Heart right ventricle (tissue), 16 donors: ENCODE measurements at places on chromosomes 16 and 17. TPM values are rescaled to one million over a fixed set of nuclear protein-coding genes. Genes with fewer than 3 reads are reported as not detected.

Gene DNAH3
- 0.67 TPM for total RNA-seq

Gene MFSD11
- total RNA-seq: 33.2 TPM

Gene ABCC12
- not detected for total RNA-seq

- no peak for DNase-seq
Observed at GRCh38 chr17:49992933-49993422, 2.0 kb downstream of the DLX3 start.

DNA sequence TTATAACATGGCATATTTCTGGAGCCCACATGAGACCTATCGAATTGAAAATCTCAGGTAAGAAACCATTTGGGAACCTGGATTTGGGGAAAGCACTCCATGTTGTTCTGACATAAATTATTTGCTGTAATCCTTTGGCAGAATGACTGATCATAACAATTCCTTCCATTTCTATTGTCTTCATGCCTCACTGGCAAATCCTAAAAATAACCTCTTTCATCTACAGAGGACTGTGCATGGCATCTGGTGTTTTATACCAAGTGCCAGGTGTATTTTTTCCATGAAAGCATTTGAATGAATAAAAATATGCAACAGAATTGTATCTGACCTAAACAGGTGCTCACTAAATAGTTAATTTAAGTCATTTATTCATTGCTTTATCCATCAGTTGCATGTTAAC lies 33.7 kb upstream of the COQ7 start:
- DNase-seq: no peak

- DNase-seq: no peak
Observed at GRCh38 chr17:65472666-65473309, 88.7 kb downstream of the AXIN2 start.

GRCh38 chr17:61457226-61457983 lies 5.2 kb downstream of the TBX4 start:
- no peak for DNase-seq

Gene SYCE1L
- not detected for total RNA-seq

Gene C16orf96
- total RNA-seq: 0.10 TPM

DNA sequence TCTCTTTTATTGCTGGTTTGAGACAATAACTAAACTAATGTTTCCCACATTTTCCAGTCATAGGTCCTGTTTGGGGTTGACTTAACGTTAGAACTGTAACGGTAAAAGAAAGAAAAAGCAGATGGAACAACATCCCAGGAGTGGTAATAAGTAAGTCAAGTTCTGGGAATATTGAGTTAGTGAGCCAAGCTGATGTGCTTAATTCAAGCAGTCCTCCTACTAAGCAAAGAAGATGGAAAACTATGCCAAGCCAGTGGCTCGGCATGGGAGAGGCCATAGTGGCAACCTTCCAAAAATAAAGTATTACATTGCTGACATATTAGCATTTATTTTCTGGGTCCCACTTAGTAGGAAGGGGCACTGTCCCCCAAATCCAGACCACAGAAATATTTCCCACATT lies 161.7 kb upstream of the CDH5 start:
- no peak for DNase-seq

Gene NPIPA2
- 4.7 TPM for total RNA-seq

GRCh38 chr17:2179615-2180295 lies 123.8 kb downstream of the SMG6 start:
- DNase-seq: peak; percentile 97

GRCh38 chr17:64418506-64419339 lies 28.1 kb upstream of the PECAM1 start:
- no peak for DNase-seq

DNA sequence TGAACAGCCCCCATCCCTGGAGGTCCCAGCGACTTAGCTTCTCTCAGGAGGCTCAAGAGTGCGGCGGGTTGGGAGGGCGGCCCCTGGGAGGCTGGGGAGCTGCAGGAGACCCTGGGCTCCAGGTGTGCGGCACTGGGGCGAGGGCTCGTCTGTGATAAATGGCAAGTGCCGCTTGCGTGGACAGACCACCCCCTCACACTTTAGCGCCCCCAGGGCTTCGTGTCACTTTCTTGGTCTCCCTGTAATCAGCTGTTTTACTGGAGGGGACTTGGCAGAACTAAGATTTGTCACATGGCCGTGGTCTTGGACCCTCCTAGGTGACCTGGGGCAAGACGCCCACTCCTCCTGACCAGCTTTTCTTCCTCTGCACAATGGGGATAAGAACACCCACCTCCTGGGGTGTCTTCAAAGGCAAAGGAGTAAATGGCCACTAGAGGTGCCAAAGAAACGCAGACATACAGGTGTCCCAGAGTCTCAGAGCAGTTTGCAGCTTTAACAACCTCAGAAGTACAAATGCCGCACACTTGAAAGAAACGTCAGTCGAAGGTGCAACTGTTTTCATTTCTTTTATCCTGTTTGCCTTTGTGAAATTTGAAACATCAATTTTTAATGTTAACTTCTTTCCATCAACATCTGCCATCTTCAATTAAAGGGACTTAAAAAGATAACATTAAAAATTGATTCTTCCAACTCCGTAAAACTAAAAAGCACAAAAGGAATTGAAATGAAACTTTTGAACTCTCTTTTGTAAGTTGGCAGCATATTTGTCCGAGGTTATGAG lies 946 bp downstream of the OSGIN1 start:
- no peak for DNase-seq

DNA sequence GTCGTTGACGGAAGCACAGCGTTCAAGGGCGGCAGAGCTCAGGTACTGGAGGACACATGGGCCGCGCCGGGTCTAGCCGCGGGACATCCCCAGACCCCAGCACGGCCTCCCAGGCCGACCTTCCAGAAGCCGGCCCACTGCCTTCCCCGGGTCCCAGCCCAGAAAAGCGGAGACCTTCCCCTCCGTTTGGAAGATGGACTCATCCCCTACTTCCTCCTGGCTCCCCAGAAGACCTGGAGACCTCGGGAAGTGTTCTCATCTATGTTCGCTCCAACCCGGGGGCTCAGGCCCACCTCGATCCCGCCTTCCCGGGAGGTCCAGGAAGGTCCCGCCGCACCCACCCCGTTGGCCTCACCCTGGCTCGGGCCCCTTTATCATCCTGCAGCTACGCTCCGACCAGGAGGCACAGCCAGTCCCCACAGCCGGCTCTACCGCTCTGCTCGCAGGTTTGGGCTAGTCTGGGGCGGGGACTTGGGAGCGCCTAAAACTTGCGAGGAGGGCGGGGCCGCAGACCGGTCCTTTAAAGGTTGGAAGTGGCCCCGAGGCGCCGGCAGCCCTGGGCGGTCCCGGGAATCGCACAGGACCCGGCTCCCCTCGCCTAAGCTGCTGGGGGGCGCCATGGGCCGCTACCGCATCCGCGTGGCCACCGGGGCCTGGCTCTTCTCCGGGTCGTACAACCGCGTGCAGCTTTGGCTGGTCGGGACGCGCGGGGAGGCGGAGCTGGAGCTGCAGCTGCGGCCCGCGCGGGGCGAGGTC lies at the start of gene ALOX12:
TSS of gene ALOX12 (plus strand) at position 550 of the 756 bp plus-strand sequence. CDS start at position 619, 69 bp downstream.
- no peak for DNase-seq

- DNase-seq: no peak
Observed at GRCh38 chr17:83100220-83100852, 20.9 kb downstream of the METRNL start.

Gene ACSM5
- 0.83 TPM for total RNA-seq

DNA sequence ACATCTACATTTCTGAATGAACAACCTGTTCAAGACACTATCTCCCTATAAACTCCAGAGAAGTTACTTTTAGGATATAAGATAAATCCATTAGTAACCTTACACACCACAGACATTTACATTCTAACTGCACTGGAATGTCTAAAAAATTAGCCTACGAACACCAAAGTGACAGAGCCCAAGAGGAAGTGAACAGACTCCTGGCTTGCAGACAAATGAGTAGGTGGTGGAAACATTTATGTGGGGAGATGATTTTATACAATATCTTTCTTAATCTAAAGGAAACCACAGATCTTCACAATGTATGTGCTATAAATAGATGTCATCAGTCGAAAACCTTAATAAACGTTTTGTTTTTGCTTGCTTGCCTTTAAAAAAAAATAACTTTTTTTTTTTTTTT lies 18.8 kb downstream of the ZNF652 start:
- DNase-seq: no peak

GRCh38 chr16:73154063-73154870 lies 106.3 kb upstream of the ZFHX3 start:
- peak; percentile 38 for DNase-seq

Gene TMC5
- total RNA-seq: not detected

GRCh38 chr17:62986549-62986948 lies 20.5 kb downstream of the TANC2 start:
- no peak for DNase-seq

Gene TNS4
- not detected for total RNA-seq

Gene PIRT
- total RNA-seq: not detected

Gene RNF112
- 1.1 TPM for total RNA-seq

Gene ABCA5
- total RNA-seq: 17.9 TPM

DNA sequence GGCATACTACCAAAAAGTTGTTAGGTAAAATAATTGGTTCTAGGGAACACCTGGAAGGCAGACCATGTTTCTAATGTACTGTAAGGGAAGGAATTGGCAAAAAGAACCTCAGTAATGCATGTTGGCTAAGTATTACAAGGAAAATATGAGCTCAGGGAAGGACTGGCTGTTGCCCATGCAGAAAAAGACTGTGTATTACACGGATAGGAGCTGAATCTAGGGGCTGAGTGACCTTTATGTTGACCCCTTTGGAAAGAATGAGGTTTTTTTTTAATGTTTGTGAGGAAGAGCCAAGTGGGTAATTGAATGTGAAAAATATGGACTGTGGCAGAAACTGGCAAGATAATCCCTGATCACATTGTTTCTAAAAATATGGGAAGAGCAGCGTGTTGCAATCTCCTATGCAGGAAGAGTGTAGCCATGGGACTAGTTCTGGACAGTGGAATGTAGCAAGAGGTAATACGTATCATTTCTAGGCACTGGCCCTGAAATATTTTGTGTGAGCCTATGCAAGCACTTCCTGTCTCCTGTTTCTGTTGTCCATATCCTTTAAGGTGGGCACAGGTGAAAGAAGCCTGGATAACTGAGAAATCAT lies 95.1 kb upstream of the CNTNAP4 start:
- no peak for DNase-seq

DNA sequence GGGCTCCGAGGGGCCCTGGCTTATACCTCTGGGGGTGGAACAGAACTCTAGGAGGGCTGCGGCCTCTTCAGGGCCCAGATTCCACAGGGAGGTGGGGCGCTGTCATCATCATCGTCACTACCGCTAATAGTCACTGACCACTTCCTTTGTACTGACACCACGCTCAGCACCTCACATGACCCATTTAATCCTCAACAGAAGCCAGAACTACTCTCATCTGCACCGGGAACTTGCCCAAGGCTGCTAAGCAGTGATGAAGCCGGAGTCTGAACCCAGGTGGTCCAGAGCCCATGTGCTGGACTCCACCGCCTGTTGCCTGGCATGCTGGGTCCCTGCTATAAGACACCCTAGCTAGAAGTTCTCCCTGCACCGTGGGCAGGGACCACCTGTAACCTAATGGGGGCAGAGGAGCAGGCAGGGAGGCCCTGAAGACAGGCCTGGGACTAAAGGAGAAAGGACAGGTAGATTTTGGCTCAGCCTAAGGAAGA lies 12.0 kb downstream of the UNC13D start:
- no peak for DNase-seq

DNA sequence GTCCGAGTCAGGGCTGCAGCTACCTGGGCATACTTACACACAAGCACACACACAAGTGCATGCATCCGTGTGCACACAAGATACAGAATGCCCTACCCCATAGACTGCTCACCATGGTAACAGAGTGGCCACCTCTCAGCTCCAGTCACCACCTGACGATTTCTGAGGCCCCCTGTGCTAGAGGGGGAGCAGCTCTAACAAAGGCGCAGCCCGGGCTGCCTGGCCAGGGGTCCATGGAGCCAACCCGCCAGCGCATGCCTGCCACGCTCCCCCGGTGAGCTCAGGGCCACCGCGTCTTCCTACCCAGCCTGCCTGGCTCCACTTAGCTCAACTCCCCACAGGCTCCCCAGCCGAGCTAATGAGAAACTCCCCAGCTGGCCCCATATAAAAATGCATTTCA lies 75.5 kb downstream of the ZNF423 start:
- DNase-seq: no peak

- DNase-seq: no peak
Observed at GRCh38 chr16:87295661-87296531, 21.3 kb downstream of the C16orf95 start.

DNA sequence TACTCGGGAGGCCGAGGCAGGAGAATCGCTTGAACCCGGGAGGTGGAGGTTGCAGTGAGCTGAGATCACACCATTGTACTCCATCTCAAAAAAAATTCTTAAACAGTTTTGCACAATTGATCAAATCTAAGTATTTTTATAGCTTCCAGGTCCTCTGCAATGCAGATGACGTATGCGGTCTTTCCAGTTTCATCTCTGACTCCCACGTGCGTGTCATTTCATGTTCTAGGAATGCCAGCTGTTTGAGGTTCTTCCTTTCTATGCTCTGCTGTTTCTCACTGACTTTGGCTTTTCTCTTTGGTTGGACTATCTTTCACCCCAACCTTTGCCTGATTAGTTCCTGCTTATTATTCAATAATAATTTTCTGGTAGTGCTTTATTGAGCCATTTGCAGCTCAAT lies 16.2 kb downstream of the CHP2 start:
- DNase-seq: no peak

GRCh38 chr17:17493986-17494466 lies 2.2 kb downstream of the RASD1 start:
- no peak for DNase-seq

DNA sequence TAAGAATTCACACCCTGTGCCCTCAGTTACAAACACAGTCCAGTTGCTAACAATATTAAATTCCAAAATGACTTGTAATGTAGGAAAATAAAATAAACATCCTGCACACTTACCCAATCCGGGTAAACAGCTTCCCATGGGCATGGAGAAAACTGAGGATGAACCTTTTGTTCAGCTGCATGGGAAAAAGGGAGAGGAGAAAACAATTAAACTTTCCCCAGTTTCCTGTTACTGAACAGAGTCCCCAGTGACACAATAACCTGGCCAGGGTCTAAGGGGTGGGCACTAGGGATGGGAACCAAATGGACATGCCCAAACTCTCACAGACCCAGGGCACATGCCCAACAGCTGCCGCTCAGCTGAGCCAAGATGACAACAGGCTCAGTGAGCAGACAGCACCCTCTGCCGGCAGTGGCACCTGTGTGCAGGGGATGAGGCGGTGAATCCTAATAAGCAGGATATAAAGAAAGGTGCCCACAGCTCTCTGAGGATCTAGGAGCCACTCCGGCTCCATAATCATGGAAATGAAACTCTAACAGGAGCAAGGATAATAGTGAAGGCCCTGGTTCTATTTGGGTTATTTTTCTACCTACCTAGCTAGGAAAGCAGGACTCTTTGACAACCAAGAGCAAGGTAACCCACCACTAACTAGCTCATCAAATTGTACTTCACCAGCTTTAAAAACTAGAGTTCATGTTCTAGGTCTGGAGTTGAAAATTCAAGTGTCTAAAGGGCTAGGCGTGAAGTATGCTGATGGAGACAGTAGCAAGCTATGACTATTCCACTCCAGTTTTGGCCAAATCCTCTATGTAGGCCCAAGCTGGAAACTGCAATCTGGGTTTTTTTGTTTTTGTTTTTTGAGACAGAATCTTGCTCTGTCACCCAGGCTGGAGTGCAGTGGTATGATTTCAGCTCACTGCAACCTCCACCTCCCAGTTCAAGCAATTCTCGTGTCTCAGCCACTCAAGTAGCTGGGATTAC lies 58.8 kb downstream of the SMG6 start:
- peak; percentile 86 for DNase-seq

- DNase-seq: no peak
Observed at GRCh38 chr17:34398990-34399389, 36.0 kb upstream of the CCL1 start.

Gene HSD3B7
- total RNA-seq: 13.3 TPM

- no peak for DNase-seq
Observed at GRCh38 chr16:24906199-24906808, 60.5 kb downstream of the SLC5A11 start.
